Stimulated activated memory B cell treated with anti-CD40 and anti-IgM and Interleukin-4, amounts not matched to agents 10 μg/mL and 1 μg/mL and 100 μg/mL, for 72 hours (primary cell): ENCODE measurements at places on chromosomes 12 and 14.

- H3K27me3 ChIP-seq, result no peaks in the 10 kb centered on the region
- H3K4me1 ChIP-seq, result peaks cover 10% of the 10 kb centered on the region
- ATAC-seq, result no peak
- no peak overlapping the region for H3K27ac ChIP-seq
- no peak overlapping the region for H3K4me3 ChIP-seq
Observed at GRCh38 chr14:91883753-91884152, 16.4 kb upstream of the TC2N start.

GRCh38 chr12:16218934-16219751 lies 58.3 kb downstream of the SLC15A5 start:
- no peak overlapping the region for H3K27ac ChIP-seq
- ATAC-seq, result no peak
- no peaks in the 10 kb centered on the region for H3K36me3 ChIP-seq
- H3K27me3 ChIP-seq, result no peaks in the 10 kb centered on the region
- no peaks in the 10 kb centered on the region for H3K4me1 ChIP-seq
- H3K4me3 ChIP-seq, result no peak overlapping the region

- ATAC-seq, result no peak
- H3K4me3 ChIP-seq, result no peak overlapping the region
- no peak overlapping the region for H3K27ac ChIP-seq
- H3K4me1 ChIP-seq, result no peaks in the 10 kb centered on the region
Observed at GRCh38 chr14:83255015-83255726, 1721.5 kb upstream of the SEL1L start.

- H3K27ac ChIP-seq, result no peak overlapping the region
Observed at GRCh38 chr12:128754275-128754674, 69.5 kb downstream of the SLC15A4 start.

- H3K27me3 ChIP-seq, result no peaks in the 10 kb centered on the region
- peaks cover 6% of the 10 kb centered on the region for H3K4me1 ChIP-seq
- H3K4me3 ChIP-seq, result no peak overlapping the region
- no peaks in the 10 kb centered on the region for H3K36me3 ChIP-seq
Observed at GRCh38 chr12:70721216-70721615, 84.0 kb upstream of the PTPRB start.

DNA sequence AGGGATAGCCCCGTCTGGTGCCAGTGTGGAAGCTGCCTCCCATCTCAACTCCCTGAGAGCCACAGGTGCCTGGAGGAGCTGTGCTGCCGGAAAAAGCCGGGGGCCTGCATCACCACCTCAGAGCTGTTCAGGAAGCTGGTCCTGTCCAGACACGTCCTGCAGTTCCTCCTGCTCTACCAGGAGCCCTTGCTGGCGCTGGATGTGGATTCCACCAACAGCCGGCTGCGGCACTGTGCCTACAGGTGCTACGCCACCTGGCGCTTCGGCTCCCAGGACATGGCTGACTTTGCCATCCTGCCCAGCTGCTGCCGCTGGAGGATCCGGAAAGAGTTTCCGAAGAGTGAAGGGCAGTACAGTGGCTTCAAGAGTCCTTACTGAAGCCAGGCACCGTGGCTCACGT lies 25.5 kb upstream of the P2RX4 start:
- peak overlapping the region; percentile 60 for H3K27ac ChIP-seq
- no peaks in the 10 kb centered on the region for H3K27me3 ChIP-seq
- no peak overlapping the region for H3K4me3 ChIP-seq
- H3K36me3 ChIP-seq, result no peaks in the 10 kb centered on the region
- ATAC-seq, result no peak

DNA sequence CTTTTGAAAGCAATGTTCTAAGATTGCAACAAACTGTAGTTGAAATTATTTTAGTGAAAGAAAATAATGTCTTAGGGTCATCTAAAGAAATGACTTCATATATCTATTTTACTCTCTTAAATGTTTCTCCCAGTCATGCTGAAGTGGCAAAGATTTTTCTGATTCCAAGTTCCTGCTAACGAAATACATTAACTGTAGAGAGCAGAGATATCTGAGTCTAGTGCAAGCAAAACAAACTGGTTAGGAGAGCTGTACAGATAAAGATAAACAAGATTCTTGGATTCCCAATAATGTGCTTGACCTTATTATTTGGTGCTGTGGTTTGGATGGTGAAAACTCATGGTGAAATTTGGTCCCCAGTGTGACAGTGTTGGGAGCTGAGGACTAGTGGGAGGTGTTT lies 199.9 kb upstream of the PWP1 start:
- no peaks in the 10 kb centered on the region for H3K4me1 ChIP-seq
- H3K27me3 ChIP-seq, result peaks cover 33% of the 10 kb centered on the region
- no peaks in the 10 kb centered on the region for H3K36me3 ChIP-seq
- no peak overlapping the region for H3K4me3 ChIP-seq
- ATAC-seq, result no peak
